Amygdala (tissue), 56 donors: ENCODE measurements at places on chromosomes 1 and 21.

DNA sequence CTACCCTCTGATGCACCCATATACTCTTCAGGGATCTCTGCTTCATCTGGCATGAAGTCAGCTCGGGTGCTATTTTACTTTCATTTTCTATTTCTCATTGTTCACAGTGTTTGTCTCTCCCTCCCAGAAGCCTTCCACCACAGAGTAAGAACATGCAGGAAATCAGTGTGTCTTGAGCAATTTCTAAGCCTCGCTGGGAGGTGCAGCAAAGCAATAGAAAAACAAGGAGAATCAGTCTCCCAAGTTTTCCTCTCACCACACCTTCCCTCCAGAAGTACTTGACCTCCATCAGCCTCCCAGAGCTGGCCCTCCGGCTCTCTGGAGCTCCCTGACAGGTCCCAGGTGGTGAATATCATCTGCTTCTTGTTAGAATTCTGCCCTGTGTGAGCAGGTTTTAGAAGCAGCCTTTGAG lies 594.7 kb upstream of the CAMK1G start:
- DNase-seq = no peak

GRCh38 chr1:95534985-95535384 lies 301.0 kb downstream of the RWDD3 start:
- no peak for DNase-seq

DNA sequence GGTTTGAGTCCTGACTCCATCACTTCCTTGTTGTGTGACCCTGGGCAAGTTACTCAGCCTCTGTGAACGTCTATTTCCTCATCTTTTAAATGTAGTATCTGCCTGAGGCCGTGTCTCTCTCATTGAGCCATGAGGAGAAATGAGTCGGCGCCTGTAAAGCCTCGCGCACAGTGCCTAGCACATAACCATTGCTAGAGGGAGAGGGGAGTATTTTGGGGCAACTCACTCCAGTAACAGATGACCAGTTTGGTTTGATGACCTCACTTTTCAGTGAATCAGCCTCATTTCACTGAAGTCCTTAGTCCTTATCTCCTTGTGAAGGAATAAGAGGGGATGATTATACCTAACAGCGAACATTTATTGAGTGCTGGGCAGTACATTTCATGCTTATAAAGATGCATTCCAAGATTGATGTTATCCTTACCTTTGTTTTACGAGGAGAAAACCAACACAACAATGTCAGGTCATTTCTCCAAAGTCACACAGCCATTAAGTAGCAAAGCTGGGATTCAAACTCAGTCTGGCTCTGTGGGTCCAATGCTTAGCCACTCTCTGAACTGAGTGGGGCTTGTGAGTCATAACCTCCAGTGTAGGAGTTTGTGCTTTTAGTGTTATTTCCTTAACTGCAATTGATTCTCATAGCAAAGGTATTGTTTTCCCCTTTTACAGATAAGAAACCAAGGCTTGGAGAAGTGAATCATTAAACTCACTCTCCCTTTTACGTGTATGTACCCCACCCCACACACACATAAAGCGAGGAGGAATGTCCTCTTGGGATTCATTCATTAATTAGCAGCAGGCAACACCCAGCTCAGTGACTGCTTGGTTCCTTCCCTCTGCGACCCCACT lies 25.9 kb downstream of the KCNC4 start:
- DNase-seq = no peak

GRCh38 chr1:243495442-243496186 lies 239.8 kb downstream of the SDCCAG8 start:
- no peak for DNase-seq

DNA sequence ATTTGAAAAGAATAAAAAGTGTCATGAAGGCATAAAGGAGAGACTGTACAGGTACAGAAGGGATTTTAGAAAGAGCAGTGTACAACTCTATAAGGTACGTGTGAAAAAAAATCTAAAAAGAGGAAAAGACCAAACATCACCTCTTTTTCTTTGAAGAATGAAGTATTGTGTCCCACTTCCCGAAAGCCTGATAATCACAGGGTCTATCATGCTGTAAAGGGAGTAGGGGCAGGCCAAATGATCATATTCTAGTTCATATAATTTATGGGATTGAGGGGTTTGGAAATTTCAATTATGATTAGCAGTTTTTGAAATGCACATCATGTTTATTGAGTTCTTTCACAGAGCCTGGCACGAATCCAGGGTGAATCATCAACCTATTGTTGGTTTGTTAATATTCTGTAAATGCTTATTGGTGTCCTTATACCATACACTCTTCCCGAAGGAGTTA lies 910 bp upstream of the RERE start:
- no peak for DNase-seq

- no peak for DNase-seq
These were observed 38.9 kb upstream of the PRRC2C start for GRCh38 chr1:171446386-171446785.

DNA sequence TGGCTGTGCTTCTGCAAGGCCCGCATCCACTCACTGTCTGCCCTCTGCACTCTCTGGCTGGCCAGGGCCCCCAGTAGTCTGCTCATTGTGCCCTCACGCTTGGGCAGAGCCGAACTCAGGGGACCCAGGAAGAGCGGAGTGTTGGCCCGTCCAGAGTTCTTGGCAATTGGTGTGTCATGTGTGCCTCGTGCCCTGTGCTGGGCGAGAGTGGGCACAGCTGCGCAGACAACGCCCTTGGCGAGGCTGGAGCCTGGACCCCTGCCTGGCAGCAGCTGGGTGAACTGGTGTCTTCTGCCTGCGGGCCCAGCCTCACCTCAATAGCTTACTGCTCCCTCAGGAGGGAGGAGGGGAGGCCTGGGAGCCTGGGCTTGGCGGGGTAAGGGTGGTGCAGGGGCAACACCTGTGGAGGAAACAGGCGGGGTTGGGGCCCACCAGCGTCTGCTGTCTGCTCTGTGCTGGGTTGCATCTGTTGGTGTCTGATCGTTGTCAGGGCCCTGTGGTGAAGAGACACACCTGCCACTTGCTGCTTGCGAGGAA lies 2.1 kb downstream of the GUK1 start:
- no peak for DNase-seq

- no peak for DNase-seq
These were observed 619.4 kb upstream of the ADAMTS5 start for GRCh38 chr21:27586326-27586725.

DNA sequence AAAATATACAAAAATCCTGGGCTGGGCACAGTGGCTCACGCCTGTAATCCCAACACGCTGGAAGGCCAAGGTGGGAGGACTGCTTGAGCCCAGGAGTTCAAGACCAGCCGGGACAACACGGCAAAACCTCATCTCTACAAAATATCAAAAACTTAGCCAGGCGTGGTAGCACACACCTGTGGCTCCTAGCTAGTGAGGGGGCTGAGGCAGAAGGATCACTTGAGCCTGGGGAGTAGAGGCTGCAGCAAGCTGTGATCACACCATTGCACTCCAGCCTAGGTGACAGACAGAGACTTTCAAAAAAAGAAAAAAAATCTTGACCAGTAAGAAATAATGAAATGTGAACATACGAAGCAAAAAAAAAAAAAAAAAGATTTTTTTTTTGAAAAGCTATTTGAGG lies 52.1 kb downstream of the ARID4B start:
- DNase-seq = no peak

DNA sequence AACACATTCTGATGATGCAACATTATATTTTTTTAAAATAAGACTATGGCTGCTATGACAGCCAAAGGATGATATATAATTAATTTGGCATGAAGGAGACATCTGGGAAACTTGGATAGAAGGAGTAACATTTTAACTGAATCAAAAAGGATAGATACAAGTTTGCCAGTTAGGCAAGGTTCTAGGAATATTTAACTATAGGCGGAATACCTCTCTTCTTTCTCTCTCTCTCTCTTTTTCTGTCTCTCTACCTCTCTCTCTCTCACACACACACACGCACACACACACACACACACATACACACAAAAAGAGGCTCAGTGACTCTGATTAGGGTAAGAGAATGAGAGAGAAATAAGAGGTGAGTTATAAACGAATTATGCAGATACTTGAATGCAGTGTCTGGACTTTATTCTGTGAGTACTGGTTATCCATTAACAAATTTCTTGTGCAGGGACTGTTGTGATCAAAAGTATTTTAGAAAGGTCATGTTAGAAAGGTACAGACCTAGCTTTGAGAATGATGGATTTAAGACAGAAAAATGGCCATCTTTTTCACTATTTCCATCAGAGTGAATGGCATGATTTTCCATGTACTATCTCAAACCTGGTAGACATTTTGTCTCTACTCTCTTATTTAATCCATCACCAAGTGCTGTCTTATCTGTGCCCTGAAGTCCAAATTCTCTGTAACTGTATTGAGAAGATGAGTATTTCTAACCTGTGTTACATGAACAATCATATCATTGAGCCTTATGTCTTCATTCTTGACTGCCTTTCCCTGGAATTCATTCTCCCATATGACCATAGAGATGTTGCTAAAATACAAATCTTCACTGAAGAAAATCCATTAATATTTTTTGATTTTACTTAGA lies 1106.9 kb upstream of the ADGRL4 start:
- no peak for DNase-seq

- no peak for DNase-seq
These were observed 6.1 kb downstream of the CCNL2 start for GRCh38 chr1:1393014-1393413.

GRCh38 chr1:89657886-89658285 lies 25.0 kb downstream of the LRRC8C start:
- no peak for DNase-seq

- DNase-seq = no peak
These were observed 1.2 kb downstream of the PPT1 start for GRCh38 chr1:40095806-40096205.

DNA sequence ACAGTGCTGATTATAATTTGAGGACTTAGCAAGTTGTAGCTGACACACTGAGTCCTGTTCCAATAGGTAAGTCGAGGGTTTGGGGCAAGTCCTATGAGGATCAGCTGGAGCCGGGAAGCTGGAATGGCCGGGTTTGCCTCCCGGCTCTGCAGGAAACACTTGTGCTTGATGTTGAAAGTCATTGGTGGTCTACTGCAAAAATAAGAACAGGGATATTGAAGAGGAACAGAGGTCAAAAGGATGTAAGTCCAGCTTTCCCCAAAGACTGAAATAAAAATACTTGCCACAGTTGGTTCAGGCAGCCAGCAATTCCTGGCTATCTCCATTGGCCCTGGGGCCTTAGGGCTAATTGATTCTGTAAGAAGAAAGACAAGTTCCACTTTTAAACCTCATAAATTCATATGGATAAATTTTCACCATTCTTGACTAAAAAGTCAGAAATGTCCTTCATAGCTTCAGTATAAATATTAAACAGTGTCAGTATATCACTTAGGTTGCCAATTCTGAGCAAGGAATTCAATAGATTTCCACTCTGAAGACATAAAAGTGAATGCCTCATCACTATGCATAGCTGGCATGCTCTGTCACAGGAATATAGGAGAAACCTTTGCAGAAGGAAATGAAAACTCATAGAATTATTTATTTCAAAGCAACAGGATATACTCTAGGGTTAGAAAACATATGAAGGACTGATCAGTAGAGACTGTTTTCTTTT lies 165.2 kb downstream of the AK5 start:
- DNase-seq = no peak

DNA sequence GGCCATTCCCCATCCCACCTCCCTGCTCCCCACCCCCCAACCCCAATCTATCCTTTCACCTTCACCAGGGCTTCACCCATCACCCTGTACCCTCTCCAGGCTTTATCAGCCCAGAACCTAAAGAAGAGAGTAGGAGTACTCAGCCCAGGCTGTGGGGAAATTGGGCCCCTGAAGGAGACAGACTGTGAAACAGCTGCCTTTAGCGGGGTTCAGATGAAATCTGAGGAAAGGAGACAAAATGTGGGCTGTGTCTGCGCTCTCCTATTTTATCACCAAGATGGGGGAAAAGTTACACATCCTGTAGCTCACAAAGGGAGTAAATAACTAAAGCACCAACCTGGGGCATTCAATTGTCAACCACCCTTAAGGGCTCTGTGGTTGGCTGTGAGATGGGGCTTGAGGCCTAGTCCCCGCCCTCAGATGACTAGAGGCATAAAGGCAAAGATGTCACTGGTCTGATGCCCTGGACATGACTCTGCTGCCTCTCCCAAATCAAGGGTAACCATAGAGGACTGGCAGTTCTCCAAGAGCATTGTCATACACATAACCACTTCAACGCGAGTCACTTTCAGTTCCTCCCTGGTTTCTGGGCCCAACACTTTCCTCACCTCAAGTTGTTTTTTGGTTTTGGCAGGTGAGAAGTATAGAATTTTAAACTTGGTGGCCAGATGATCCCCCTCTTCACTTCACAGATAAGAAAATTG lies 30.0 kb downstream of the SLC27A3 start:
- DNase-seq = no peak

DNA sequence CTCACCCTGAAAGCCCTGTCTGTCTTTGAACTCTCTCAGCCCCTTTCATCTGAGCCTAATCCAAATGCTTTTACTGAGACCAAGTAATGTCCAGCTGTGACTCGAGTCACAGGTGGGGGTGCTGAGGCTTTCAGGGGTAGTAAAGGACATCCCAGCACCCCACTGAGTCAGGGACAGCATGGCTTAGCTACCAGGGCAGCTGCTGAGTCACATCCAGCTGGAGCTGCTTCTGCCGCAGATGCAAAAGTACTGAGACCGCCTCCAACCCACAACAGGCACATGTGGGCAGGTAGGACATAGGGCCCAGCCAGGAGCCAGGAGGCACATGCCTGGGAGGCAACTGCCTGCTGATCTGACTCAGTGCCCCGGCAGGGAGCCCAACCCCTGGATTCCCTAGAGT lies 6.7 kb upstream of the VSIG8 start:
- DNase-seq = no peak

DNA sequence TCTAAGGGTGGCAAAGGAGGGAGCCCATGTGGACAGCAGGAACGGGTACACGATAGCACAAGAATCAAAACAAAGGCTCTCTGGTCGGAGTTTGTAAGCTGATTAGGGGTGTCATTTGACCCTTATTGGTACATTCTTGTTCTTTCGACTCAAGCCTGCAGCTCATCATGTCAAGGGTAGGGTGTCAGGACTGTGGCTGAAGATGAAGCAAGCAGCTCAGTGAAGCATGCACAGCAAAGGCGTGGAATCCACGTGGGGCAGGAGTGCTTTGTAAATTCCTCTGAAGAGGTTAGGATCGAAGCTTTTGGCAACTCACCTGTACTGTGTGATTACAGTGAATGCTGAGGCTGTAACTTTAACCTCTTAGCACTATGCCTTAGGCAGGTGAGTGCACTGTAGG lies 4.7 kb upstream of the ABCB10 start:
- DNase-seq = no peak

GRCh38 chr1:200351826-200352549 lies 57.8 kb downstream of the ZNF281 start:
- no peak for DNase-seq

- DNase-seq = no peak
These were observed 2.7 kb downstream of the COL24A1 start for GRCh38 chr1:86153836-86154235.

DNA sequence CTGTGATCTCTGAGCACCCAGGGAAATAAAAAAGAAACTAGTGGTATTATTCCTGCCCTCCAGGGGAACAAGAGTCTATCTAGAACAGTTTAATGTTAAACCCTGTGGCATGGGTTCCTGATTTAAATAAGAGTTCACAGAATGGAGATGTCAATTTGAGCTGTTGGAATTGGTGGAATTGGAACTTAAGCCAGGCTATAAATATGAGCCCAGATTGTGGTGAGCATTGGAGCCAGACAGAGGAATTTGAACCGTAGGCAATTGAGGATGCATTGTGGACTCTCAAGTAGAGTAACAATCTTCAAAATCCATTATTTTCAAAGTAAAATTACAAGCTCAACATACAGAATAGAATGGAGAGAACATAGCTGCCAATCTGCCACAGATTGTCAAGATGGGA lies 98.2 kb downstream of the NEK7 start:
- no peak for DNase-seq

GRCh38 chr21:28282833-28283232 lies 709.8 kb downstream of the LTN1 start:
- no peak for DNase-seq
